ENCODE measurements at places on chromosomes 1 and 21. TPM values are rescaled to one million over a fixed set of nuclear protein-coding genes. Genes with fewer than 3 reads are reported as not detected.

DNA sequence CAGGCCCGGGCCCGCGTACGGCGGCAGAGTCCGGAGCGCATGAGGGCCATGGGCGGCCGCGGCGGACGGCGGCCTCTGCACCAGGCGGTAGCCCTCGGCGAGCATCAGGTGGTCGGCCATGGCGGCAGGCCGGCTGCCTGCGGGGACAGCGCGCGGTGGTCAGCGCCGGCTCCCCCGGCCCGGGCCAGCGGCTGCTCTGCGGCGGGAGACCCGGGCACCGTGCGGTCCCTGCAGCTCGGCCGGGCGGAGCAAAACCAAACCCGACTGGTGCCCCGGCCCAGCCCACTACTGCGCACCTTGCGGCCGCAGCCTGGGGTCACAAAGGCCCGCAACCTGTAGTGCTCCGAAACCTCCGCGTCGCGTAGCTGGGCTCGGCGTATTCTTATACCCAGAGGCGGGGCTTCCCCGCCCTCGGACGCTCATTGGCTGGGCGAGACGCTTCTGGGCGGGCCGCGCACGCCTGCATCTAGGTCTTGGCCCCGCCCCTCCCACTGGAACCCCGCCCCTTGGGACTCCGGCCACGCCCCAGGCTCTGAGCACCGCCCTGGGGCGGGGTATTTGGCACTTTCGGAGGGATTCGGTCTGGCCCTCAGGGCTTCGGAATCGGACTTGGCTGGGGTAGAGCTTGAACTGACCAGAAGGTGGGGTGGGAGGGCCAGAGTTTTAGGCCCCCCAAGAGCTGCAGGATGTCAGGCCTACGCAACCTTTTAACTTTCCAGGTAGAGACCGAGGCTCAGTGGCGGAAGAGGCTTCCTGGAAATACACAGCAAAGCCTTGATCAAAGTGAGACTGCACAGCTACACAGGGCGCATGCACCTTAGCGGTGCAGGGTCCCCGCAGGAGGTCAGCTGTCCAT lies at the start of gene CITED4:
TSS of gene CITED4 (minus strand) at position 356 of the 856 bp plus-strand sequence. CDS start at position 120, 236 bp downstream.
- H3K4me1 ChIP-seq: peaks cover 2% of the 10 kb centered on the region
- H3K27ac ChIP-seq: no peak within 1 kb of the TSS
- peaks cover 2% of the 10 kb centered on the region for H3K27me3 ChIP-seq
- no peaks in the 10 kb centered on the region for H3K36me3 ChIP-seq
- DNase-seq: peak; percentile 81

Gene PPP1R15B
- polyA plus RNA-seq: 26.3 TPM

DNA sequence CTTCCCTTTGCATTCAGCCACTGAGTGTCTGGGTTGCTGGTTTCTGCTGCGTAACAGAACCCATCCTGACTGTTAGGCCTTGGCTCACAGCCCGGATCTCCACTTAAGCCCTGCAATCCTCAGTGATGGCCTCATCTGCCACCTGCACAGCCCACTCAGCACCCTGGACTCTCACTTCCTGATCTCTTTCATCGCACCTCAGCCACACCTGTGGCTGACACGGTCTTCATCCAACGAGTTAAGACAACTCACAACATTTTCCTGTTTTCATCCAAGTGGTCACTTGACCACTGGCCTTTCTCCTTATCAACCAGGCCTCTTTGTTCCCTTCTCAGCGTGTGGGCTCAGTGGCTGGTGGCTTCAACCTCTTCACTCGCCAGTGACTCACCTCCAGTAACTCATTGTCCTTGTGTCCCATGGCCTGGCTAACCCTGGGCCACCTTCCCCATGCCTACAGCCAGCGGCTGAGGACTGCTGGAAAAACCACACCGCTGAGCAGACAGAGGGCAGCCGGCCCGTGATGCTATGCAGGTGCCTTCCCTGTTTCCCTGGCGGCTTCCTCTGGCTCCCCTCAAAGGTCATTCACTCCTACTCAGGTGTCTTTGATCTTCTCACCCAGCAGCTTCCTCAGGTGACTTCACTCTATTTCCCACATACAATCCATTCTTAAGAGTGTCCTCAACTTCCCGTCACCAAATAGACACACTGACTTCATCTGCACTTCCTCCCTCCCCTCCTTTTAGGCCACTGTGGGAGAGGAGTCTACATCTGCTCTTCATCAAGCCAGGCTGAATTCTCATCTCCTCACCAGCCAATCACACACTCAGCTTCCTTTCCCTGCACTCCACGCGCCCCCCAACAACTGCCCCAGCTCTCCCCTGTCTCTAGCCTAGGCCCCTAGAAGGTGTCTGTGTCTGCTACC lies 19.9 kb upstream of the EDN2 start:
- H3K4me1 ChIP-seq: no peaks in the 10 kb centered on the region
- H3K27me3 ChIP-seq: no peaks in the 10 kb centered on the region
- H3K27ac ChIP-seq: no peak overlapping the region
- DNase-seq: peak; percentile 79

Gene IFNLR1
- not detected for polyA plus RNA-seq

DNA sequence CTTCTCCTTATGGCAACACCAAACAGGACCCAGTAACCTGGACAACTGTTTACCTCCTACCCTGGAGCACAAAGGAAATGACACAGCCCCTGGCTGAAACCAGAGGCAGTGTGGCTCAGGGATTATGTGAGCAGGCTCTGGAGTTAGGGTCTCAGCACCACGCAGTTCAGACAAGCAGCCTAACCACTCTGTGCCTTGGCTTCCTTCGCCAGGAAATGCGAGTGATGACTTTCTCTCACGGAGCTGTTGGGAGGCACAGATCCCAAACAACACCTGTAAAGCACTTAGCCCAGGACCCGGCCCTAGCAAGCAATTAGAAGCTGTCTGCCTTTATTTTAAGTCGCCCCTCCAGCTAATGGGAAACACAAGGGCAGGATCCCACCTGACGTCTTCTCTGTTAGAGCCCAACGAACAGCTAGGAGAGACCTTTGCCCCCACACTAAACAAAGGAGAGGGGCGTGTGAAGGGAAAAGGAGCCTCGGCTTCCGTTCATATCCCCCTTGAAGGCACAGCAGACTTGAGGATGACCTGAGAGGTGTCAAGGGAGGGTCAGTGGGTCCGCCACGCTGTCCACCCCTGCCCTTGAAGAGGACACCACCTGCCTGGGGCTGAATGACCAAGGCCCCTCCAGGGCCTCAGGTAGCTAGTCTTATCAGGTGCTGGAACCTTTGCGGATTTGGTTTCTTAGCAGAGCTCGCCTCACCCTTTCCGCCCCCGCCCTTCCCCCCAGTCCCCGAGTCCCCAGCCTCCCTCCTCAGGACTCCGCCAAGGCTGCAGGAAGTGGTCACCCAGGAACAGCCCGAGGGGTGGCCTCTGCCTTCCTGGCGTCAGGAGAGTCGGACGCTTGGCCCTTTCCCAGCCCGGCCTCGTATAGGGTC lies 860 bp downstream of the TMEM63A start:
- H3K27me3 ChIP-seq: no peaks in the 10 kb centered on the region
- H3K27ac ChIP-seq: peak overlapping the region; percentile 88
- peaks cover 15% of the 10 kb centered on the region for H3K4me1 ChIP-seq
- H3K36me3 ChIP-seq: peaks cover 3% of the 10 kb centered on the region
- peak overlapping the region; percentile 58 for H3K4me3 ChIP-seq
- DNase-seq: peak; percentile 44

- H3K27me3 ChIP-seq: no peaks in the 10 kb centered on the region
- no peaks in the 10 kb centered on the region for H3K36me3 ChIP-seq
- no peak for DNase-seq
- H3K4me3 ChIP-seq: no peak overlapping the region
Measured at GRCh38 chr1:32983020-32983419, 18.4 kb upstream of the RNF19B start.

DNA sequence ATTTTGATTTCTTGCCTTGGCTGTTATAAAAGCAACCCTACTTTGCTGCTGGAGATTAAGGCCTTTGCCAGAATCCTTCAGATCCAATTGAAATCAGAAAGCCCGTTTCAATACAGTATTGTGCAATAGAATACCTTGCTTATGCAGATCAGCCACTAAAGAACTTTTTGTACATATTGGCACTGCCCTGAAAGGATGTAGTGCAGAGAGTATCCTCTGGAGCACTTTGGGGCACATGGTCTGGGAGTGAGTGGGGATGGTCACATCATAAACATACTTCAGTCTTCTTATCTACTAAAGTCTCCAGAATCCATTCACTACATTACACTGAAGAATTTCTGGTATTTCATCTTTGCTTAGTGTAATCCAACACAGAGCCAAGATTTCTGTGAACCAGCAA lies 189.0 kb downstream of the CENPF start:
- no peaks in the 10 kb centered on the region for H3K4me1 ChIP-seq
- no peak for DNase-seq
- no peaks in the 10 kb centered on the region for H3K36me3 ChIP-seq
